ENCODE measurements at places on chromosomes 13 and 19.

DNA sequence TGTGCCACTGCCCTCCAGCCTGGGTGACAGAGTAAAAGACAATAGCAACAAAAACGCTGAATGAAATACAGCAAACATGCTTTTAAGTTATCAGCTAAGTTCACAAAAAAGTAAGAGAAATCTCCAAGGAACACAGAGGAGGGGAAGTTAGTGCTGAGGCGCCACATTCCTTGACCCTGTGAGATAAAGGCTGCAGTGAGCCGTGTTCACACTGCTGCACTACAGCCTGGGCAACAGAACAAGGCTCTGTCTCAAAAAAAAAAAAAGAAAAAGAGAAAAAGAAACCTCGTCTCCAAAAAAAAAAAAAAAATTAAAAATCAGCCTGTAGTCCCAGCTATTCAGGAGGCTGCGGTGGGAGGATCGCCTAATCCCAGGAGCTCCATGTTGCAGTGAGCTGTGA lies 16.3 kb upstream of the DOCK6 start:
- no peak for DNase-seq

- DNase-seq = no peak
Measured at GRCh38 chr13:38381890-38382289, 32.2 kb downstream of the UFM1 start.

DNA sequence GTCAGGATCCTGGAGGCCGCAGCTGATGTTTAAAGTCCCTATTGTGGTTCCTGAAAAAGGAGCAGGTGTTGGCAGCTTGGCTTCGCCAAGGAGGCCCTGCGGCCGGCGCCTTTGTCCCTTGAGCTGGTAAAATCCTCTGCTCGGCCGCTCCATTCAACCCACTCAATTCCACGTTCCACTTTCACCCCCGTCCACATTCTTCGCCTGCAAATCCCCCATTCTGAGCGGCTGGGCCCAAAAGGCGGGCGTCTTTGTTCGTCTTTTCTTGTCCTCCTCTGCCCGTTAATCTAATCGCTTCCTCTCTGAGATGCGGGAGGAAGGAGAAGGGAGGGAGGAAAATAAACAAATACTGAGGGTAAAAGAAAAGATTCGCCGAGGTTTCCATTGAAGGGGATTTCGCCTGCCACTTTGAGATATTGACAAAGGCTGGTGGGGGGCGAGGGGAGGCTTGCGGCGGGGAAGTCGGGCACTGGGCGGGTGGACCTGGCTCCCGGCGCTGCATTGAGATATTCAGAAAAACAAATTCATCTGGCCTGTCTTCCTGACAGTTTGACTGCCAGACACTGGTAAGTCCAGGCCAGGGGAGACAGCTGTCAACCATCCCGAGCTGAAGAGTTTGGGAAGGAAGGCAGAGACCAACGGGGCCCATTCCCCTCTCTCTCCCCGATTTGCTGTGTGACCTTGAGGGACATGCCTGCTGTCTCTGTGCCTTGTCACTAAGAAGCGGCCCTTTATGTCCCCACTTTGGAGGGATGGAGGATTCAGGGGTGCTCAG lies 37.6 kb downstream of the ZNRF4 start:
- no peak for DNase-seq

DNA sequence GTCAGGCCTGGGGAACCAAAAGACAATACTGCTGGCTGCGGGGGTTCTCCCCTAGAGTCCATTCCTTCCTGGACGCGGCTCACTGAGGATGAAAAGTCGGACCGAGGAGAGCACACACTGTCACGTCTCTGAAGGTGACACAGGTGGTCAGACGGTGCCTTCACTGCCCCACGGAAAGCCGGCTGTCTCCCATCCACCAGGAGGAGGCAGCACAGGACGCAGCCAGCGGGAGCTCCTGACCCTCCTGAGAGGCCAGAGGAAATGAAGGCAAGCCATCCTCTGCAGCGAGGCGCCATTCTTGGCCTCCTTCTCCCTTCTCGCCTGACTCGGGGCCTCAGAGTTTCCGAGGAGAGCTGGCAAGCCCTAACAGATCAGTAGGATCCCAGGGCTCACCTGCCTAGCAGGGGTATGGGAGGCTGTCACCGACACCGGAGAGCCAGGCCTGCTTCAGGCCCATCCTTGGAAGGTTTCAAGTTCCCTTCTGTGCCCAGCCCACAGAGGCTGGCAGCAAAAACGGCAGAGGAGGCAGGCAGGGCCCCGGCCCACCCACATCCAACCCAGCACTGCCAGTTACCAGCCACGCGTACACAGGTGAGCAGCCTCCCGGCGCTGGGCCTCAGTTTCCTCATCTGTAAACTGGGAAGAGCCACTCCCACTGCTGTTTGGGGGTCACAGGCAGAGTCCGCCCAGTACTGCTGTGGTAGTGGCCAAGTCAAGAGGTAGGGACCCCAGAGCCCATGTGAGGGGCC lies 4.5 kb downstream of the REXO1 start:
- no peak for DNase-seq

DNA sequence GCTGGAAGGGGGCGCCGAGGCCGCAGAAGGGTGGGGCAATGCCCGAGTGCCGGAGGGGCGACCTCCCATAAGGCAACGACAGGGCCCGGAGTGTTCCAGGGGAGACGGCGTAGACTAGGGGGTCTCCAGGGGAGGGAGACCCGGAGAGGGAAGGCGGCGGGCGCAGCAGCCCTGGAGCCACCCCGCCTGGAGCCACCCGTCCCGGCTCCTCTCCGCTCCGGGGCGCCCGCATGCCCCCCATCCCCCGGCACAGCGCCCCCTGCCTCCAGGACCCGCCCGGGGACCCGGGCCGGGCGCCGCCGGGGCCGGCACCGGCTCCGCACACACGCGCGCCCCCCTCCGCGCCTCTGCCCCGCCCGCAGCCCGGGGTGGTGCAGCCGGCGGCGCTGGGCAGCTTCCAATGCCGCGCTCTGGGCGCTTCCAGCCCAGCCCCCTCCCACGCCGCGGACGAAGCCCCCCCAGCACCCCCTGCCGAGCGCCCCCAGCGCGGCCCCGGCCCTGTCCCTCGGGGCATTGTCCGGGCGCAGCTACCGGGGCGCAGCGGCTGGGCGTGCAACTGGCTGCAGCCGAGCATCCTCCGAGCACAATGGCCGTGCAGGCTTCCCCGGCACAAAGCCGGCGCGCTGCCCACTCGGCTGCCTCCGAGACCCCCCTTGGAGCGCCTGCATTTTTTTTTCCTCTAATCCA lies 519 bp downstream of the PTPRS start:
- DNase-seq = no peak

DNA sequence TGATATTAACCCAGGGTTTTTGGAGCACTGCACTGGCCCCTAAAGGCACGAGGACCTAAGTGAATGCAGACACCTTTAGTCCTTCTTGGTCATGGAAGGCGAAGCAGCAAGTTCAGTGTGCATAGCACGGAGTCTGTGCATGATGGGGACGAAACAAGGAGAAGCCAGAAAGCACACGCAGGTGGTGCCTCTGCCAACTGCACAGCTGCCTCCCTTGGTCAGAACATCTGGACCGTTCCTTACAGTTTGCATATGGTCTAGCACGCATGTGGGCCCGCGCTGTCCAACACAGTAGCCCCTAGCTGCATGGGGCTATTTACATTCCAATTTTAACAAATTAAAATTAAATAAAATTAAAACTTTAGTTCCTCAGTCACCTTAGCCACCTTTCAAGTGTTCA lies 44.0 kb downstream of the FLT3 start:
- DNase-seq = no peak

DNA sequence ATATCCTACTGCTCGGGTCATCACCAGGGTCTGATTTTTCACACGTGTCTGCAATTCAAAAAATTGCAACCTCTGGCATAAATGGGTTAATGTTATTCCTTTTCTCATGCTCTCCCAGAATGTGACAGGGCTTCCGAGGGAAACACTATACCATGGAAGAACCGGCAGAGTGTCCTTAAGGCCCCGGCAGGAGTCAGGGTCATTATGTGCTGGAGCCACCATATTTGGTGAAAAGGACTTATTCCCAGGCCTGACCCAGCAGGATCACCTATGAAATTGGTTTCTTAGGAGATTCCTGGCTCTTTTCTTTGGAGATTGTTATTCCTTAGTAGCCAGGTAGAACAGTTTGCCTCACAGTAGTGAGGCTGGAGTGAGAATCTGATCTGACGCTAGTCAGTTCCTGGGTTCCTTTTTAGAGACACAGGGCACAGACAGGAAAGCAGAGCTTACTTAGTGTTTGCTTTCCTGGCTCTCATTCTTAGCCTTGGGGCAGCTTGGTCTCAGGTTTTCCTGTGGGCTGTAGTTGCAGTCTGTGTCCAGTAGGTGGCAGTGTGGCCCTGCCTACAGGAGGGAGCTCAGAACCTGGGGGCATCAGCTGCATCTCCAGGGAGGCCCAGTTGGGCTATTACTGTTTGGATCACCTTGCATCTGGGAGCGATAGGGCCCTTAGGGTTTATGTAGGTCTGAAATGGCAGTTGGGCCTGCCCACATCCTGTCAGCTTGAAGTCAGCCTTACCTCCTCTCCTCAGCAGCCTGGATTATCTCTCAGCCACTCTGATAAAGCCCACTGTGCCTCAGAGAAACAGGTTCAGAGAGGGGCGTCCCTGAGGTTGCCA lies 12.4 kb downstream of the SNRNP70 start:
- peak; percentile 76 for DNase-seq

DNA sequence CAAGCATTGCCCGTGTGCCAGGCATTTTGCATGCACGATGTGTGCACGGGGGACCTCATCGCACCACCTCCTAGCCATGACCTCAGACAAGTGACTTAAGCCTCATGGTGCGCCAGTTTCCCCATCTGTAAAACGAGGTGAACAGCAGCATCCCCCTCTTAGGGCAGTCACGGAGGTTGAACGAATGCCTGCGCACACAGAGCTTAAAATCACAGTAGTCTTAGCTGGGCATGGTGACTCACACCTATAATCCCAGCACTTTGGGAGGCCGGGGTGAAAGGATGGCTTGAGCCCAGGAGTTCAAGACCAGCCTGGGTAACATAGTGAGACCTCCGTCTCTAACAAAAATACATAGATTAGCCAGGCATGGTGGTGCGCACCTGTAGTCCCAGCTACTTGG lies 48.6 kb downstream of the PIN1 start:
- no peak for DNase-seq

GRCh38 chr19:41324231-41324702 lies 14.3 kb downstream of the CCDC97 start:
- no peak for DNase-seq

- DNase-seq = no peak
Measured at GRCh38 chr13:33560726-33561125, 257.2 kb upstream of the RFC3 start.

GRCh38 chr13:74299721-74300120 lies 165.5 kb upstream of the KLF12 start:
- DNase-seq = no peak

- DNase-seq = no peak
Measured at GRCh38 chr19:6164906-6165531, 29.6 kb downstream of the ACSBG2 start.

DNA sequence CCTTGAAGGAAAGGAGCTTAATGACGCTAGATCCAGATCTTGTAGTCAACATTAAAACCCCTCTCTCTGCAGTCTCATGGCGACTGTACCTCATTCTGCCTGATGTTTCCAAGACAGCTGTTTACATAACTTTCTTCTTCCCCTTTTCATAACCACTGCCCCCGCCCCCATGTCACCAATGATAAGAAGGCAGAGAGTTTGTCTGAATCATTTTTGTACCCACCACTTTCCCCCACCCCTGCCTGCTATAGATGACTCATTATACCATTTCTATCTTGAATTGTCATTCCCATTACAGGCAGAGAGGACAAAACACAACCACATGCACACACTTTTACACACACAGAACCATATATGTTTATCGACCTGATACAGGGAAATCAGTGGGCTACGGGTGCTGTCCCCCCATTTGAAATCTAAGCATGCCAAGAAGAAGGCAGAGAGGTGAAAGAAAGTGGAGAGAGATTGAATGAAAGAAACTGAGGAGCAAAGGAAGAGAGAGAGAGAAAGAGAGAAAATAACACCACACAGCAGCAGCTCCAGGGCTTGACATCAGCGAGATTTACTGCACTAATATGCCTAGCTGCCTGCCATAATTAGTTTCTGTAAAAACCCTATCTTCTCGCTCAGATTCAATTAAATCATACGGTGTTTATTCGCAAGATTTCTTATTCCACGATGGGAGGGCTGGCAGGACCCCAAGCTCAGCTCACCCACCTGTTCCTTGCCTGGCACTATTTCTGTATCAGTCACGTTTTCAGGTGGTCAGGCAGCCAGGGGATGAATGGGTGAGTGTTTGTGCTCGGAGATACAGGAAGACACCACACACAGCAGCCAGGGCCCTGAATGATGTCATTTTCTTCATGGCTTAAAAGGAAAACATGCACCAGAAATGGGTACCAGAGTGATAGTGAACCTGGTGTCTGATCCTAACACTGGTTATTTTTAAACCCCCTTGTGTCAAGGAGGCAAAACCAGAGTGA lies 114.3 kb upstream of the SERP2 start:
- peak; percentile 85 for DNase-seq

GRCh38 chr13:46100191-46100815 lies 4.5 kb downstream of the CPB2 start:
- DNase-seq = no peak

DNA sequence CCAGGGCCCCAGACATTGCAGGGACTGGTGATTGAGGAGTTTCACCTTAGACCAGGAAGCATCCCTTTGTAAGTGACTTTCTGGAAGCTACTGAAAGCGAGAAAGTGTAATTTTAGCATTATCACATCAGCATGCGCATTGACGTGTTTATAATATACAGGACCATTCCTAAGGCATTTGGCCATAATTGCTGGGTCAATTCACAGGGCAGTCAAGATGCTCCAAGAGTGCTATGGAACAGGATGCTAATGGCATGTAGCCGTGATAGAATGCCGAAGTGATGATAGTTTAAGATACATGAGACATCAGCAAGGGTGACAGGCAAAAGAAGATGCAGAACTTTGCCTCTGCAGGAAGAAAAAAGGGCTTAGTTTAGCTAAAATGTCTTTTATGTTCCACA lies 347.6 kb upstream of the NBEA start:
- no peak for DNase-seq

GRCh38 chr13:72643311-72643989 lies 84.0 kb downstream of the MZT1 start:
- DNase-seq = peak; percentile 44

GRCh38 chr19:21602082-21602658 lies 96.8 kb downstream of the ZNF429 start:
- DNase-seq = no peak

GRCh38 chr13:38535261-38535660 lies 151.6 kb upstream of the FREM2 start:
- no peak for DNase-seq

- DNase-seq = no peak
Measured at GRCh38 chr19:48819366-48819816, 8.6 kb upstream of the BCAT2 start.

DNA sequence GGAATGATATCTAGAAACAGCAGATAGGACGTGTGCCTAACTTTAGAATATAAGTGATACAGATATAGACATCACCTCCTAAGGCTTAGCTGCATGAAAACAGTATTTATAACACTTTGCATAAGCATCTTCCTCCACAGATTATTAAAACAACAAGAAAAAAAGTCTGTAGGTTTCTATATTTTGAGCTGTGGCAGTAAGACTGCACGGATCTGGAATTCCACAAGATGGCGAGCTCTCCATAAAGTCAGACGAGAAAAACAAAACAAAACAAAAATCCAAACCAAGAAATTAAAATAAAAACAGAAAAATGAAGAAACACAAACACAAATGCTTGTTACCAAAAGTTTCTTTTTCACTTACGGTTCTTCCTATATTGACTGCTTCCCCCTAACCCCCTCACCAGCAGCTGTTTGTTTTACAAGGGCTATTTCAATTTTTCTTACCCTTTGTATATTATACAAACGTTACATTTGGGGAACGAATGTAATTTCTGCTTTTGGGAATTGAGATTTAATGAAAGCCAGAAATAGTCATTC lies 285.8 kb downstream of the MYO16 start:
- DNase-seq = no peak

GRCh38 chr19:1826557-1827521 lies 14.8 kb upstream of the ATP8B3 start:
- DNase-seq = no peak
